ENCODE measurements at places on chromosomes 4 and X.
A peak's percentile ranks its signal among the peaks of the same experiment; 100 is the strongest.

DNA sequence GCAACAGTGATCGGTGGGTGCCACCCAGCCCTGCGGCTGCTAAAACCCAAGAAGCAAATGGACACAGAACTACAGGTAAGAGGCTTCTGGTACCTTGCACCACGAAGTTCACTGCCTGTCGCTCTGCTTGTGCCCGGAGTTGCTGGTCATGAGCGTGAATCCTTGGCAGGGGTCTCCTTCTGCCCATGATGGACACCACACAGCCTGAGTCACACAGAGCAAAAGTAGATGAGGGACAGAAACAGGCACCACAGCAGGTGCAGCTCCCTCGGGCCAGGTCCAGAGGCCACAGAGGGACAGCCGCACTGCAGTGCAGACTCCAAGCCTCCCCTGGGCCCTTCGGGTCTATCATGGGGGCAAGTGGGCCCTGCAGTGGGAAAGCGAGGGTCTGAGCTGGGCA, 22.4 kb downstream of the NAT8L start:
- no peak for DNase-seq

DNA sequence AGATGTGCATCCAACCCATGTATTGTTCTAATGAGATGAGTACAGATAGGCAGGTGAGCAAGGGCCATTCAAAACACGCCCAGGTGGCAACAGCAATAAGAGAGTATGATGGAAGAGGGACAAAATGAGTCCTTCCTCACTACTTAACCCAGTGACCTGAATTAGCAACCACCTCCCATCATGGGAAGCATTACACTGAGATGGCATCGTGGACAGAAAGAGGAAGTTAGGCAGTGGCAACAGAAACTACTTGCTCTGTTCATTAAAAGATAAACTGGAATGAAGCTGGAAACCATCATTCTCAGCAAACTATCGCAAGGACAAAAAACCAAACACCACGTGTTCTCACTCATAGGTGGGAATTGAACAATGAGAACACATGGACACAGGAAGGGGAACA, 17.2 kb downstream of the RXFP1 start:
- DNase-seq = no peak

GRCh38 chr4:123176605-123177004, 220.0 kb upstream of the SPRY1 start:
- no peak for DNase-seq

DNA sequence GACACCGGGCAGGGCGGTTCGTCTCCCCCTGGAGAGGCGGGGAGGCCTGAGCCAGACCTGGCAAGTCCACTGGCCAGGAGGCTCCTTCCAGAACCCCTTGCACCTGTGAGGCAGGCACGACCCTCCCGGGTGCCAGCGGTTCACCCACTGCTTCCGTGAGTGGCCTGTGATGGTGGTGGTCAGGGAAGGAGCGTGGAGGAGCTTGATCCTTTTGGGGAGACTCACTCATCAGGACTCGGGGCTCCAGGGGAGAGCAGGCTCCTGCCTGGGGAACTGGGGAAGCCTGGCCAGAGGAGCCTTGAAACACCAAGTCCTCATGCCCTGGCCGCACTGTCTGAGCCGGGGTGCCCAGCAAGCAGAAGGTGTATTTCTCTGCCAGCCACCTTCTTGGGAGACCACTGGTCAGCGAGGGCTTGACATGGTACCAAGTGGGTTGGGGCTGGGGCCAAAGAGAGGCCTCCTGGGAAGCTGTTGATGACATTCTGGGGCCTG, 860 bp downstream of the FAM50A start:
- DNase-seq = no peak

DNA sequence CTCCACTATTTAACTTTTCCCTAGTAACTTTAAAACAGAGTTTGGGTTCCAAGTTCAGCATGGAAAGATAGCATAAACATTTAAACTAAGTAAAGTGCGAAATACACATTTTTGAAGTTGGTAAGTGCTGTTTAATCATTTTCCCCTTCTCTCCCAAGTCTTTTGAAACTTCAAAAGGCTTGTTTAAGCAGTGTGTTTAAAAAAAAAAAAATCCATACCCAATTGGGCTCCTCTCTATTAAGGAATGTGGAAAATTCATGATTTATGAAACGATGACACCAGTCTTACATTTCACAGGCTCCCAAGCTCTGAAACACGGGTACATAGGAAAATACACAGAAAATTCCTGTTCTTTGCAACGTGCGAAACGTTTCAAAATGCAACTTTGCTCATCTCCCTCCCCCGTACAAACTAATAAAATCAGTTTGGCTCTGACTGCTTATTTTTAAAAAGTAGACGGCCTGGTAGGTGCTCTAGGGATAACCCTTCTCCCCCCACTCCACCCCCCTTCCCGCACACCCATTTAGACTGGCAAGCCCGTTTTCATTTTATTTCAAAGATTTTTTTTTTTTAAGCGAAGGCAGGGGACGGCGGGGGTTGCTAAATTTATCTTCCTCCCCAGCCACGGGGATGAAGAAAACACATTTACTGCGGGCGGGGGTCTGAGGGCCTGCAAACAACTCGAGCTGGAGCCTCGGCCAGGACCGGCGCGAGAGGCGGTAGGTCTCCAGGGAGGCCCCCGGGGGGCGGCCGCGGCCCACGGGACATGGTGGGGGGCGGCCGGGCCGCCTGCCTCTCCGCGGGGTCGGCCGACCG, 786 bp upstream of the ZFX start:
- DNase-seq = no peak

DNA sequence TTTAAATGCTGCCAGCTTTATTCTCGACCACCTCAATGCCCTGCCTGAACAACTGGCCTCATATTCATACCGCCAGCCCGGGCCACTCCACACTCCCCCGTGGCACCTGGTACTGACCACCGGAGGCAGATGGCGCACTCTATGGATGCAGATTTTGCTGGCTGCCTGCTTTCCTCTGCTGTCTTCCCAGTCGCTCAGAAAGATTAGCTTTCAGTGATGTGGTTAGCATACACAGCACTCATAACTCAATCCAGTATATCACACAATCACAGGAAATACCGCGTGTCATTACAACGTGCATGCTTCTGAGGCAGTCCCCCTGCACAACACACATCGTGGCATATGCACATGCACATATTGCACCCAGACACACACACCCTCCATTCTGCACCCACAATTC, 147.2 kb upstream of the BCOR start:
- DNase-seq = peak; percentile 40

DNA sequence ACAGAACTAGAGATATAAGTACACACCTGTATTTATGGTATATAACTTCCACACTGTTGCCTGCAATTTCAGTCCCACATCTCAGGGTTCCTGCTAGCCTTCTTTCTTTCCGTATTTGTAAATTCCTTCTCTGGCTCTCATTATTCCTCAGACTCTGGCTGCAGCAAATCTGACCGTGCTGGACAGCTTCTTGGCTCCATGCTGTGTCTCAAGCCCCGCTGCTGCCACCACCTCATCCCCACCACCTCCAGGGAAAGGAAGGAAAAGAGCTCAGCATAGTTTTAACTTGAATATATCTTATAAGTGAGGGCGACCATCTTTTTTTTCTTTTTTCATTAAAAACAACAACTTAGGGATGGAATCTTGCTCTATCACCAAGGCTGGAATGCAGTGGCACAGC, 155.6 kb upstream of the CXCL13 start:
- DNase-seq = no peak

- no peak for DNase-seq
Measured at GRCh38 chr4:129379429-129379828, 283.5 kb downstream of the C4orf33 start.

DNA sequence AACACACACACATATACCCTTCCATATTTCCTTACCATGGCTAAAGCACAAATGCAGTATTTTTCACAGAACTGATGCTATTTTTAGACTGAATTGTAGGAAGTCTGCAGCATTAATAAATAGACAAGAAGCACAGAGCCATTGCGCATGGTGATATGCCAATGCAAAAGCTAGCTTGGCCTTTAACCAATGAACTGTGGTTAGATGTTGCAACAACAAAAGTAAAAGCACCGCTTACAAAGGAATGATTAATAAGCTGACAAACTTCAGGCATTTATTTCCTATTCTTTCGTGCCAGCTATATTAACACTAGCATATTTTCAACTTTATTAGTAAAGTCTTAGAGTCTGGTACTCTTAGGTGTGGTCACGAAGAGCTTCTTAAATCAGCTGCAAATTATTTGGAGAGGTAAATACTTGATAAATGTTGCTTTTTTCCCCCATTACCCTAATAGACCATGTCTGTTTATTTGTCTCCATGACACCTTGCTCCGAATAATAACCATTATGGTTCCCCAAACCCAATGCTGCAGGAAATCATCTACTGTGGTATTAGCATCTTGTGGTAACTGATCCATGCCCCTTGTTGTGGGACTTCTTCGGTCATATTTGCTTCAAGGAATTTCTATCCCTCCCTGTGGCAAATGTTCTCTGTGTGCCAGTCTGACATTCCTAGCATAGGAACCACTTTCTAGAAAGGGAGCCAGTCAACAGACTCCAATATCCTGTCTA, 306.1 kb upstream of the TAPT1 start:
- DNase-seq = no peak

DNA sequence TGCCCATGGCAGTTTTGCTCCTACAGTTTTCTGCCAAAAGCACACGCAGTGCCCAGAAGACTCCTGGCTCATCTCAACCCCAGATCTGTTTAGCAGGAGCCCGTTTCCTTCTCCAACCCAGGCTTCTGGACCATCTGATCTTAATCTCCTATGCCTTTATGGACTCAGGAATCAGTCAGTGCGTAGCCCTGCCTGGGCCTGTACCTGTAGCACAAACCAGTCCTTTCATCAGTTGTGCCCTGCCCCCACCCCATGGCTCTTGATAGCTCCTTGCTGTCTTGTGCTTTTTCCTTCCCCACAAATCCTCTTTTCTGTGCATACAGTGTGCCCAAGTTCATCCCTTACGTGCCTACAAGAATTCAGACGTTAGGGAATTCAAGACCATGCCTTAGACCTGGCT, 1.5 kb downstream of the ZNF718 start:
- DNase-seq = no peak

- DNase-seq = no peak
Measured at GRCh38 chr4:40196272-40196671, 559 bp upstream of the RHOH start.

DNA sequence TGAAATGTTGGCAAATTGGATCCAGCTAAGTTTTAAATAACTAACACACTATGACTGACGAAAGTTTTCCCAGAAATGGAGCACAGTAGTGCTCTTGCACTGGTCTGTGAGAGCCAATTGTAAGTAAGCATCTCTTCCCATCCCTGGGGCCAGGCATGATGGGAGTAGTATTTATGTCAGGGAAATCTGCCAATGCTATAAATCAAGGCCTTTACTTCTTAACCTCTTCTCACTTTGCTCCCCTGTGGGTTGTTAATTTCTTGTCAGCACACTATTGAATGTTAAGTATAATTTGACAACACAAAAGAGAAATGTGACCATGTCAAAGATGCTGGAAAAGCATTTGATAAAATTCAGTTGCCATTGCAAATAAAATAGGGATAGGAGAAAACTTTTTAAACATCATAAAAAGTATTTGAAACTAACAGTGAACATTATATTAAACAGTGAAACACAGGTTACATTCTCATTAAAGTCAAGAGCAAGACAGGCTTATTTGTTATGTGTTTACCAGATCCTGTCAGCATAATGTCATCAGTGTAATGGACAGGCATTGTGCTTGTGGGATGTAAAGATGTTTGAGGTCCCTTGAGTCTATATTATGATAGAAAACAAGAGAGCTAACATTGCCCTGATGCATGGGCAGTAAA, 5.0 kb downstream of the F8A1 start:
- DNase-seq = no peak

DNA sequence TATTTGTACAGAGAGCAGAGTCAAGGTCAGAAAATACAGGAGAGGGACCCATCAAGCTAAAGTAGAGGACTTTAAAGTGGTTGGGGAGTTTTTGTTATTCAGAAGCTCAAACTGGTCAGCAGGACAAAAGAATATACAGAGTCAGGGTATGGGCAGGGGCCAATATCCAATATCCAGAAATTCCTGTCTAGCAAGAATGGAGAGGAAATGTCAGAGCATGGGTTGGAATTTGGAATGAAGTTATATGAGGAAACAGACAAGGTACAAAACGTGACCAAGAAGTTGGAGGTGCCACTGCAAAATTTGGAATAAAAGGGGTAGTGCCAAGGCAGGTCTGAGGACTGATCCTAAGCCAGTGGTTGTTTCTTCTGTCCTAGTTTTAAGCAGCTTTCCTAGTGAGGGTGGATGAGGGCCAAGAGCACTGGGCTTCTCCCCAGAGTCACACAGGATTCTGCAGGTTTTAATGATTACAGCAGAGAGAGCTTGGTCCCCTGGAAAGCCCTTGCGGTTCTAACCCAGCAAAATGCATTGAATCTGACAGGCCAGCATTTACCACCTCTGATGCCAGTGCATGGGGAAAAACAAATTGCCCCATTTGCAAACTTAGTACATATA, 304.7 kb upstream of the FTHL17 start:
- no peak for DNase-seq

All from NCI-H524 treated with DMSO at 0.1 percent for 48 hours (cell line).